RPMI7951 (cell line): ENCODE measurements at places on chromosomes 4 and X. TPM values are rescaled to one million over a fixed set of nuclear protein-coding genes. Genes with fewer than 3 reads are reported as not detected.

Gene PDGFRA
- total RNA-seq = 16.9 and 18.0 TPM in 2 replicates

Gene NEUROG2
- total RNA-seq = 0.12 TPM in 1 of 2 replicates, not detected in the other

DNA sequence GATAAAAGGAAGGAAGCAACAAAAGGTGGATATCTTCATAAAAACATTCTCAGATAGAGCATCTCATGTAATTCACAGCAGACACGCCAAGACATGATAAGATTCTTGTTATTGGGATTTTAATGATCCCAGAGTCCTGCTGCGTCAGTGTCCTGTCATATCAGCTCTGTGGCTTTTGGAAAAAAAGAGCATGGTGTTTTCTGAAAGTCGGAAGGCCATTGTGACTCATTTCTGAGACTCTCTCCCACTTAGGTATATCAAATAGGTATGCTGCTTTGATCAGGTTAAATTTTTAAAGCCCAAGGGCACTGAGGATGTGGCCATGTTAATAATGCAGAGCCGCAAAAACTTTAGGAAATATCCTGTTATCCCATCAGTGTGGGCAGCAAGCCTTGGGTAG, 481.0 kb downstream of the KCNIP4 start:
- DNase-seq = no peak

DNA sequence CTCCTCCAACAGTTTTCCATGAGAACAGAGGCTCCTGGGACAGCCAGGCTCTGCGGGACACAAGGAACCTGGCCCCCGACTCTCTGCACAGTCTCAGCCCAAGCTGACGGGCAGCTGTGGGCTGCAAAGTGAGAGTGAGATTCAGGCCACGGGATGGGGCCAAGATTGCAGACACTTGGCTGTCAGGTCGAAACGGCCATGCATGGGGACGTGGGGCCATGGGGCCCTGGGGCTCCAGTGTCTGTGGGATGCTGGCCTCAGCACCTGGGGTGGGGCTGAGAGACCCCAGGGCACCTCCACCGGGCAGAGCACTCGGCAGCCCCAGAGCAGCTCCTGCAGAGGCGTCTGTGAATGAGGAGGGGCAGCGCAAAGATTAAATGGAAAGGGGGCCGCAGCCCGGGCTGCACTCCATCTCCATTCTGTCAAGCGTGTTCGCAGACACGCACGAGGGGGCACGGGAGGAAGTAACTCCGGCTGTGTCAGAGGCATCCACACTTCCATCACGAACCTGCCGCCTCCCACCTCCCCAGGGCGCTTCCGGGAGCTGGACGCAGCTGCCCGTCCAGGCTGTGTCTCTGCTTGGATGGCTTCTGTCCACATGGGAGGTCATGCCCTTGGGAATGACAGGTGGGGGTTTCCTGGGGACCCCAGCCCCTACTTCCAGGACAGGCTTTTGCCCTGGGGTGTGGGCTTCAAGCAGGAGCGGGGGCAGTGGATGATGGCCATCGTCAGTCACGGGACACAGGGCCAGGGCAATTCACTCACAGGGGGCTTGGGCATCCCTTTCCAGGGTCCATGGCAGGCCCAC, 82.8 kb upstream of the NKX1-1 start:
- no peak for DNase-seq

DNA sequence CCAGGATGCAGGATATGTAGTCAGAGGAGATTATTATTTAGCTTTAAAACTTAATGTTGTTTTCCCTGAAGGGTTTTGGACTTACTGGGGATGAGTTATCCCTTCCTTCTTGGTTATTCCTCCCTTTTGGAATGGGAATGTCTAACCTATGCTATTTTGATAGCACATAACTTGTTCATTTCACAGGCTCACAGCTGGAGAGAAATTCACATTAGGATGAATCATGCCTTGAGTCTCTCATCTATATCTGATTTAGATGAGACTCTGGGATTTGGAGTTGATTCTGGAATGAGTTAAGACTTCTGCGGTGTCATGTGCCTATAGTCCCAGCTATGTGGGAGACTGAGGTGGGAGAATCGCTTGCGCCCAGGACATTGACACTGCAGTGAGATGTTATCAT, 81.1 kb downstream of the ATP11C start:
- no peak for DNase-seq

DNA sequence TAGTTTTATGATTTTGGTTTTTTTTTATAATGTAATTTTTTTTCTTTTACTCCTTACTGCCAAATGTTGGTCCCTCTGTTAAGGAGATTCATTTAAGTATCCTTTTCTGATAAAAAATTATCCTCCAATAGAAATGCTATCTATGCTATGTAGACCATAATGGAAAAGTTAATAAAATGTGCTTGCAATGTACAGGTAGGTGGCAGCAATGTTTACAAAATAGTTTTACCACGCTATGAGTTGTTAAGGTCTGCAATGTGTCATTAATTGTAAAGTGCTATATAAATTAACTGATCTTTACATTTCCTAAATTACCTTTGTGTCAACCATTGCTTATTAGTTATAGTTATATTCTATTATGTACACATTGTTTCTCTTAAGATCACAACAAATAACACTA, 3.8 kb upstream of the CENPC start:
- DNase-seq = peak; percentile 15

- DNase-seq = no peak
Measured at GRCh38 chr4:118833192-118833820, 2.6 kb downstream of the SEC24D start.

DNA sequence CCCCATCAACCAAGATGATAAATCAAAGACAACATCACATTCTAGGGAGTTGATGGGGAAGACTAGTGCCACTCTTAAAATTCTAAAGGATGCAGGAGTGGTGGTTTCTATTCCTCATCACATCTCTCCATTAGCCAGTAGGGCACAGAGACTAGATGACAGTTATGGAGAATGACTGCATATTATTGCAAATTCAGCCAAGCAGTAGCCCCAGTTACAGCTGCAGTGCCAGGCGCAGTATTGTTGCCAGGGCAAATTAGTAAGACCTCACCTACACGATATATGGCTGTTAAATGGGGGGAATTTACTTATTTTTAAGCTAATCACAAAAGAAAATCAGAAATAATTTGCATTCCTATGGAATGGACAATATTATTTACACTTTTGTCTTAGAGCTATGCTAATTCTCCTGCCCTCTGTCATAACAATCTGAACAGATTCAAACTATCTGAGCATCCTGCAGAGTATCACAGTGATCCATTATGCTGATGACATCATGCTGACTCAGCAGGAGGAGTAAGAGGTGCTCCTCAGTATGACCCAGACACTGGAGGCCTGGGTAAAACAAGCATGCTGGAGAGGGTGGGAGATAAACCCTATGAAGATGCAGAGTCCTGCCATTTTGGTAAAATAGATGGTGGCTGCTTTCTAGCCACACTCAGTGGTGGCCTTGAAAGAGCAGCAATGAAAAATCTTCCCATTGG, 24.7 kb downstream of the ETNPPL start:
- DNase-seq = peak; percentile 23

- DNase-seq = no peak
Measured at GRCh38 chr4:76383001-76383400, 37.9 kb downstream of the CCDC158 start.
